Activated T-helper 1 cell treated with anti-CD3 and anti-CD28 coated beads, Interleukin-2, amount 50 U/mL, for 16 hours (primary cell): ENCODE measurements at places on chromosomes 6 and 20.

DNA sequence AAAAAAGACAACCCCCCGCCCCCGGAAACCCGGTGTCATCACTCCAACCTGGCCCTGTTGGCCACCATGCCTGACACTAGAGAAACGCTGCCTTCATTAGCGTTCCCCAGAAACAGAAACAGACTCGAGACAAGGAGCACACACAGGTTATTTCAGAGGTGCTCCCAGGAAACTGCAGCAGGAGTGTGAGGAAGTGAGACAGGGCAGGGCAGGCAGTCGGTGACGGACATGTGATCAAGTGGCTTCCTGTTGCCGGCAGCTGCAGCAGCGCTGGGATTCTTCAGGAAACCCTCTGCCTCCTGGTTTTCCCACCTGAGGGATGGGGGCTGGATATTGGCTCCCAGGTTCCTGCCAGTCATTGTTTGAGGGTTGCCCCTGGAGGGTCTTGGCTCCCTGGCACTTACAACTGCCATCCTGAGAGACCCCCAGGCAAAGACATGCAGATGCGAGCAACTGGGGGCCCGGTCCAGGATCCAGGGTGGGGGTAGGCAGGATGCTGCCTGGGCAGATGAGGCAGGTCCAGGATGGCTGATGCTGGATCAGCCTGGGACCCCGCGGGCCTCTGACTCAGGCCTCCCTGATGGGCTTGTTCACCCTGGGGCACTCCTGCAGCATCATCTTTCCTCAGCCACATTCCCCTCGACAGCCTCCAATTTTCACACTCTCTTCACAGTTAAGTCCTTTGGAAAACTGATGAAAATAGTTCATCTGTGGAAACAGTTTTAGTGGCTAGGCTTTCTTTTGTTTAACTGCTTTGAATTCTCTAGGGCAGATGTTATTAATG is 150.7 kb upstream of the SYNDIG1 start:
- no peak for DNase-seq

- no peak for DNase-seq
Measured at GRCh38 chr6:140554421-140554820, 1180.0 kb upstream of the CITED2 start.

DNA sequence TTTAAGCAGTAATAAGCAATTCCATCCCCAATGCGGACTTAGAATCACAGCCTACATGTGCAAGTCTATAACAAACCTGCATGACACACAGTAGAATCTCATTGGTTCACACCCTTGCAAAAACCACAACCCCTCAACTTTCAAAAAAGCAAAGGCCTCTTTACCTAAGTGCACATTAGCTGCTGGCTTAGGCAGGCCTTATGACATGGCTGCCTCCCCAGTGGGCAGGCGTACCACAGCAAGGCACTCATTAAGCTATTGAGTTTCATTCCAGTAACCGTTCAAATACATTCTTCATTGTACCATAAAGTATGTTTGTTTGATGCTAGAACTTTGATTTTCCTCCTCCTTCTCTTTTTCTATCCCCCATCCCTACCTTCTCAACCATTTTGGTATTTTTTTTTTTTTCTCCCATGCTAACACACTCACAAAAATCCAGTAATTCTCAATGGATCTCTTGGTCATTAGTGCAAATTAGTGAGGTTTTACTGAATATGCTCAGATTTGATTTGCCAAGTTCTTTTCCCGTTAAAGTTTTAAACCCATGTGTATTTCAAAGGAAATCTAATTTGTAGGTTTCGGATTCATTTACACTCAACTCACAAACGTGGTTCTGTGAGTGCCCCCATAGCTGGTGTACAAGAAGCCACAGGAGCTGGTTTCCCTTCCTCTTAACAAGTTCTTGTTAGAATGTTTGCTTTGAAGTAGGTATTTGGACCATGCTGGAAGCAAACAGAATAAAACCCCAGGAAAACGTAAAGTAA is 460.4 kb upstream of the RUNX2 start:
- no peak for DNase-seq

GRCh38 chr20:38700141-38700540 is 24.1 kb upstream of the SLC32A1 start:
- no peak for DNase-seq

GRCh38 chr20:53750827-53751619 is 157.4 kb upstream of the ZNF217 start:
- no peak for DNase-seq
